ENCODE measurements at places on chromosomes 16 and 17.

- DNase-seq = no peak
These were observed 2.3 kb downstream of the NUDT16L1 start for GRCh38 chr16:4695473-4696171.

- DNase-seq = no peak
These were observed 2.0 kb upstream of the KIFC3 start for GRCh38 chr16:57804111-57804837.

DNA sequence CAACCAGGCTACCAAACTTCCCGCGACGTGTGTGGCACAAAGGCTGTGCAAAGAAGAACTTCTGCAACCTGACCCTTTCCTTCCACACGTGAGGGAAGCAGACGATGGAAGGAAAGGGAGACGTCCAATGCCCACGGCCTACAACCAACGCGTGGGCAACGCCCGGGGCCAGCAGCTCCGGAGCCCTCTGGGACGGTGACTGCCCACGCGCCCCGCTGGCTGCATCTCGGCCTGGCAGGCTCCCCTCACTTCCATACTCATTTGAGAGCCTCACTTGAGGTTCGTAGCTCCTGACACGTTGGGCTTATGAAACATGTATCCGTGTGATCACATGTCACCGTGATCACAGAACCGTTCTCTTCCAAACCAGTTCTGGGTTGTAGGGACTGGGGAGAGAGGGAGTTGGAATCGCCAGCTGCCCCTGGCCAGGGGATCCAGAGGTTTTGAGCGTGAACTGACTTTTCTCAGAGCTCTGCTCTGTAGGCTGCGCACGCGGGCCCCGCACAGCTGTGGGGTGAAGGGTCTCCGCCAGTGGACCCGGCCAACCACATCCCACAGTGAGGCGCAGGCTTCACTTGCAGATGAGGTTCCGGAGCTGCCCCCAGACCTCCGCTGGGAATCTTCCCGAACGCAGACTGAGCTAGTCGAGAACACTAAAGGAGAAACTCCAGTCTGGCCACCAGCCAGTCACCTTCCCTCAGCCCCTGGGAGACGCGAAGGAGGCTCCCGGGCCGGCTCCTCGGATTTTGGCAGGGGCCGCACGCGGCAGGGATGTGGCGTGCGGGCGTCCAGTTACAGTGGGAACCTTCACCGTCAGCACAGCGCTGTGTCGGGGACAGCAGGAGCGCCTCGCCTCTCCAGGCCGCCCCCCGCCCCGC is 1.0 kb downstream of the LMF1 start:
- no peak for DNase-seq

- no peak for DNase-seq
These were observed 3.1 kb upstream of the HOXB2 start for GRCh38 chr17:48547808-48548522.

DNA sequence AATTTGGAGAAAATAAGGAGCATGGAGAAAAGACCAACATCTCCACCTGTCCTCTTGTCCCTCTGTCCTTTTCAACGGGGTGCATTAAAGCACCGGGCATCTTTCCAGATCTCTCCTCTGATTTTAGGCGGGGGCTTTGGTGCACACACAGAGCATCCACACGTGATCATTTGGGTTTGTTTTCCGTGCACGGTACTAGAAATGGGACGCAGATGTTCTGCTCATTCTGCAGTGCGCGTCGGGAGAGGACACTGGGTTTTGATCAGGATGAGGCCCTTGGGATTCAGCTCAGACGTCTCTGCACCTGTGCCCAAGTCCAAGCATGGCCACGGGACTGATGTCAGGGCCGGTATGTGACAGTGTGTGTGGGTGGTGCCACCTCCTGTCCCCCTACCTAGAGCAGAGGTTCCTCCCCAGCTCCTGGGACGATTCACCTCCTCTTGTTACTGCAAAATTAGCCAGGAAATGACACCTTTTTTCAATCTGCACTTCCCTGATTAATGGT is 31.9 kb downstream of the PDIA2 start:
- no peak for DNase-seq

GRCh38 chr17:55286681-55287589 is 22.2 kb downstream of the HLF start:
- no peak for DNase-seq

DNA sequence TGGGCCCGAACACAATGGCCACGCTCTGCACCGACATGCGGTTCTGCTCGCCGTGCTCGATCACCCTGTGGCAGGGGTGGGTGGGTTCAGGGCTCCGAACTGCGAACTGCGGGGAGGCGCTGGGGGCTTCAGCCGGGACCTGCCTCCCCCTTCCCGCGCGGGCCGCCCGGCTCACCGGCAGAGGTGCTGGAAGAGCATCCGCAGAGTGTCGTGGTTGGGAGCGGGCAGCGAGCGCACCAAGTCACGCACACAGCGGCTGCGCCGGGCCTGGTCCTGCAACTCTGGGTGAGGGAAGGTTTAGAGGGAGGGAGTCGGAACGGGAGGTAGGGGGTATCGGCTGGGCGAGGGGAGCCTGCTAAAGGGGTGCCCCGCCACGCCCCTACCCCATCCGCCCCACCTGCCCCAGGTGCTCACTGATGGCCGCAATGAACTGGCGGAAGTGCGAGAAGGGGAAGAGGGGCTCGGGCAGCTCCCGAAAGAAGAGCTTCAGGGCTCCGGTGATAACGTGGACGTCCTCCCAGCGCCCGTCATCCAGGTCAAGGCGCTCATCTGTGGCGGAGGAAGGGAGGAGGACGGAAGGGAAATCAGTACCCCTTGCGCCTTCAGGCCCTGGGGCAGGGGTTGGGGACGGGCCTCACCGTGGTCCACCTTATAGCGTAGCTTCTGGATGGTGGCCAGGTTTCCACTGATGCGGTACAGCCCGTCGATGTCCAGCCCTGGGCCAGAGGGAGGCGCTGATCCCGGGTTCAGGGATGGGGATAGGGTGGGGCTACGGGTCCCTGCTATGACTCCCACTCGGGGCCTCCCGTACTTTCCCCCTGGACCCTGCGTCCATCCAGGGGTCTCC is 36.9 kb downstream of the ARHGAP27 start:
- no peak for DNase-seq

DNA sequence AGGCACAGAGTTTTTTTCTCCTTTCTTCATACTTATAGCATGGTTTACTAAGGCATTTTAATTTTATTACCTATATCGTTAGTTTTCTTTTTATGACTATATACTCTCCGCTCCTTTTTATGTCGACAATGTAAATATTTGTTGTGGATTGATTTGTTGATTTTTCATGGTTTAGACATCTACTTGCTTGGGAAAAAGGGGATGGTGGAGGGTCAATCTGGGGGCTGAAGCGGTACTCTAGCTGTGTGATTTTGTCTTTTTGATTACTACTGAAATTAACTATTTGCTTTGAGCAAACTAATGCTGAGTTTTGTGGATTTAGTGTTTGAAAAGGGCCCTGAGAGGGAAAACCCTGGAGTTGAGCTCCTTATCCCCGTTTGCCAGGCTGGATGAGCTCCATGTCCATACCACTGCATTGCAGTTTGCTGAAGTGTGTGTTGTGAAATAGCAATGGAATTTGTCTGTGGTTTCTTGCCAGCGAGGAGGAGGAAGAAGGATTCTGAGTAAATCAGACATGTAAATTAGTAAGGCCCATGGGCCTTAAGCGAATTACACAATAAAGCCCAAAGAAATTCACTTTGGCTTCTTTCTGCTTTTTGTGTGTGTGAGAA is 72.0 kb downstream of the FTO start:
- peak; percentile 79 for DNase-seq

DNA sequence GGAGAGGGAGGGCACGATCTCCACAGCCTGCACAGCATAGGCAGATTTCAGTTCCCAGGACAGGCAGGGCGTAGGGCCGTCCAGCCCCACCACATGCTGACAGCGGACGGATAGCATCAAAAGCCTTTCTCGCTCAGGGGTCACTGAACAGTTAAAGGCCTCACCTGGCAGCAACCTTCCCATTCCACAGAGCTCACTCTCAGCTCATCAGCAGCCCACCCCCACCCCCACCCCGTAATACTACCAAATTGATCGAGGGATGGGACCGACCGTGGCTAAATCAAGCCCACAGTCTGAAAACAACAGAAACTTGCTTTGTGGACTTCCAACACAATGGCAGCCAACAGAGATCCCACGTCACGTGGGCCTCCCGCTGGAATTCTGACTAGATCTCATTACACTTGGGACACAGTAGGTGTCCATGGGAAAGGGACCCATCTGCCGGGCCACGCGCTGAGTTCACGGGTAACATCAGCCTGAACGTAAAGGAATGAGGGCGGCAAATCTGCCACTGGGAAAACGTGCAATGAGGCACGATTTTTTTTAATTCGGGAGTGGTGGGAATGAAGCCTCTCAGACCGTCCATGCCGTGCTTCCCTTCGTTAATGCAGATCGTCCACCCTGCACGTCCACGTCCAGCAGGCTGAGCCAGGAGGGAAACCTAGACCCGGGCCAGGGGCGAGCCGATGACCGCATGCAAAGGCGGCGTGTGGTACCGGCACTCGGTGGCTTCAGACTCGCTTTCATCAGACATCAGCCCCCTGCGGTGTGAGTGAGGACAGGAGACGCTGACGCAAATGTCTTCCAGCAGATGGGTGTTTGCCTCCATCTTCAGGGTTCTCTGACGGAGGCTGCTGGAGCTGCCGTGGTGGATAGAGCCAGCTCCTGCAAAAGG is 92.1 kb downstream of the TBC1D16 start:
- no peak for DNase-seq

- DNase-seq = no peak
These were observed 26.0 kb downstream of the TMEM204 start for GRCh38 chr16:1559446-1559975.

GRCh38 chr17:47275245-47275984 is 21.8 kb downstream of the ITGB3 start:
- peak; percentile 86 for DNase-seq

GRCh38 chr16:19114359-19115147 is 789 bp downstream of the ITPRIPL2 start:
- DNase-seq = no peak

DNA sequence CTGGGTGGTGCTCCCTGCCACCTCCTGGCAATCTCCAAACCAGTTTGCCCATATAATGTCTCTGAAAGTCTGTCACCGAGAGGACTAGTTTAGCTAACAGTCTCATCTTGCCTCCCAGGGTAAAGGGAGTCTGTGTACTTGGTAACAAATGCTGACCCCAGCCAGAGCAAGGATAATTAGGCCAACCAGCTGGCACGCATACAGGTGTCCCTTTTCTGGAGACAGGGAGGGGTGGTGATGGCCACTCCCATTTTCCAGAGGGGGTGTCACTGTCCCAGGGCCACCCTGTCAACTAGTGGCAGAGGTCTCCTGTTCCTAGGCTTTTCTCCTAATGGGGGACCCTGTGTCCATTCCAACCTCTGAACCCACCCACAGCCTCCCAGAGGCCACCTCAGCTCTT is 8.1 kb downstream of the FAM83G start:
- no peak for DNase-seq

All from BJ (cell line).